Right cardiac atrium (tissue), 5 donors: ENCODE measurements at places on chromosomes 5 and 9.

DNA sequence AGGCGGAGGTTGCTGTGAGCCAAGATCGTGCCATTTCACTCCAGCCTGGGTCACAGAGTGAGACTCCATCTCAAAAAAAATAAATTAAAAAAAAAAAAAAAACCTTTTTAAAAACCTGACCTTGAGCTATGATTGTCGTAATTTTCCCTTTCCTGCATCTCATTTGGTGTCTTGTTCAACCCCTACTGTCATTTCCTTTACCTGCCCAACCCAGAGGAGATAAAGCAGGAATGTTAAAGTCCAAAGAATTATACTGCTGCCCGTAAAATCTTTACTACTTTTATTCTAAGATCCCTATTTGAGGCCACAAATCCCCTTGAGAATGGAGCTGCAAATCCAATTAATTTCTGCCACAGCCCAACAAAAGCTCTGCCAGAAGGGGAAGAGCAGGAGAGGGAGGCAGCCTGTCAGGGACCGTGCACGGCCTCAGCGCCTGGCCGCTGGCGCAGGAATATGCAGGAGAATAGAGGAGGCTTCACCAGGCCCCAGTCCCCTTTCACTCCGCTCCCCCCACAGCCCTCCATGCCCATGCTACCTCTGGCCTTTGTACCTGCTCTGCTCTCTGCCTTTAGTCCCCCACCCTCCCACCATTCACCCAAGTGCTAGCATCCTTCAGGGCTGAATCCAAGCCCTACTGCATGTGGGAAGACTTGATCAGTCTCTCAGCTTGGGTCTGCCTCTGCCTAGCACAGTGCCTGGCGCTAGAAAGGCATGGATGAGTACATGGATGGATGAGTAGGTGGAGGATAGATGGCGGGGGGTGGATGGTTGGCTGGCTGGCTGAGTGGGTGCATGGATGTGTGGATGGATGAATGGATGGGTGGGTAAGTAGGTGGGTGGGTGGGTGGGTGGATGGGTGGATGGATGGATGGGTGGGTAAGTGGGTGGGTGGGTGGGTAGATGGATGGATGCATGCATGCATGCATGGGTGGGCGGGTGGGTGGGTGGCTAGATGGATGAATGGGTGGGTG is 99.8 kb upstream of the SARDH start:
- DNase-seq: no peak

GRCh38 chr5:59380350-59380951 is 513.1 kb downstream of the PDE4D start:
- no peak for DNase-seq

- no peak for DNase-seq
Observed at GRCh38 chr9:133099726-133100505, 21.1 kb downstream of the RALGDS start.

- DNase-seq: peak; percentile 83
Observed at GRCh38 chr5:6713274-6714225, at the start of gene TENT4A. TENT4A (plus strand) TSS chr5:6713432; CDS start chr5:6713984, 552 bp downstream.

GRCh38 chr5:6494939-6495338 is 46.3 kb downstream of the UBE2QL1 start:
- no peak for DNase-seq

- no peak for DNase-seq
Observed at GRCh38 chr9:95764533-95765319, 110.8 kb upstream of the ERCC6L2 start.

DNA sequence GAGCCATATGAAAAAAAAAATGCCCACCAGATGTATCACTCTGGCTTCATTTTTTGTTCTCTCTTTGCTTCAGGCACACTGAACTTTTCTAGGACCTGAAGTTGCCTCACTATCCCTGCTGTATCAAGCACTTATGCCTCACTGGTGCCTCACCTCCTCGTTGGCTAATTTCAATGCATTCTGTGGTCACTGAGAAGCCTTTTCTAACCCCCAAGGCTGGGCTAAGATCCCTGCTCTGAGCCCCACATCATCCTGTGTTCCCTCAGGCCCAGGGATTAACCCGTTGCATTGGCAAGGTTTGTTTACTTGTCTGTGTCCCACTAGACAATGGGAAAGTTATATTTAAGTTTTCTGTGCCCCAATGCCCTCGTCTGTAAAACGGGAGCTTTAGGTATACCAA is 362.7 kb downstream of the OSTF1 start:
- DNase-seq: no peak

DNA sequence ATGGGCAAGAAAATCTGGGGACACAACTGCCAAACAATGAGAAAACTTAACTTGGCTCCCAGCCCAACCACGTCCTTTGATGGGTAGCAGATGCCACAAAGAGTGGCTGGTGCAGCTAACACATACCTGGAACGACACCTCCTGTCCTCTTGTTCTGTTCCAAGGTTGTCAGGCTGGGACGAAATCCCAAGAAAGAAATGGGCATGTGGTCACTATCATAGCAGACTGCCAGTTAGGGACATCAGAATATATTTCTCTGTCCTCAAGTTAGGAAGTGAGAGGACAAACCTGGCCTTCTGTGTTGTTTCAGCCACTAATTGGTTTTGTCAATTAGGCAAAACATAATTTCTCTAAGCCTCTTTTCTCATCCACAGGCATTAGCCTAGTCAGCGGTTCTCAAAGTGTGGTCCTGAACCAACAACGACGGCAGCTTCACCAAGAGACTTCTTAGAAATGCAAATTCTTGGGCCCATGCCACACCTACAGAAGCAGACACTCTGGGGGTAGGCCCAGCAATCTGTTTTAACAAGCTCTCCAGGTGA is 63.4 kb downstream of the RAPGEF1 start:
- no peak for DNase-seq

DNA sequence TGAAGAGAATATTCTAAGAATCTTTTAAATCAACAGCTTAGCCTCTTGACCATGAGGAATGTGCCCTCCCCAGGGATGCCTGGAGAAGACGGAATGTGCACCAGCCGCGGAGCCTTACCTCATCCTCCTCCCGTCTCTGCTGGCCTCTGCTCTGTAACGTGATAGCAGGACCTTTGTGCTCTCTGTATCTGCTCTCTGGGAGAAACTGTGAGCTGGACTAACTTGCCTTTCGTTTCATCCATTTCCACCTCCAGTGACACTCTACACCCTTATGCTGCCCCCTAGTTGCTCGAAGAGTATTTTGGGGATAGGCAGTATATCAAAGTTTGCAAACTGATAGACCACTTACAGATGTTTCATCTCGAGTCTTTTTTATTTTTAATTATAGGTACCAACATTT is 141.4 kb downstream of the NPR3 start:
- DNase-seq: peak; percentile 68

DNA sequence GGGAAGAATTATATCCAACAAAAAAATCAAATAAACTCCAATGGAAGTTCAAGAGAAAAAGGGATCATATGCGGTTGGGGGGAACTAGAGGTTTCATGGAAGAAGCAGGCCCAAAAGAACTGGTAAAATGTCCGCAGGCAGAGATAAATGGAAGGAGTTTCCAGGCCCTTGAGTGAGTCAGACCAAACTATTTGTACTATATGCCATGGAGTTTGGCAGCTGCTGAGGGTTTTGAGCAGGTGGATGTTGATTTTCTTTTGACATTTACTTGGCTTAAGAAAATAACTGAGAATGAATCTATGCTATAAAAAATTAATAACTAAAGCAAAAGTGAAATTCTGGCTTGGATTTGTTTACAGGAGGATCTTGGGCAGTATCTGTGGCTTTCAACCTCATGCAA is 33.7 kb downstream of the MINAR2 start:
- no peak for DNase-seq

- DNase-seq: no peak
Observed at GRCh38 chr9:21961569-21961968, 32.6 kb downstream of the CDKN2A start.

DNA sequence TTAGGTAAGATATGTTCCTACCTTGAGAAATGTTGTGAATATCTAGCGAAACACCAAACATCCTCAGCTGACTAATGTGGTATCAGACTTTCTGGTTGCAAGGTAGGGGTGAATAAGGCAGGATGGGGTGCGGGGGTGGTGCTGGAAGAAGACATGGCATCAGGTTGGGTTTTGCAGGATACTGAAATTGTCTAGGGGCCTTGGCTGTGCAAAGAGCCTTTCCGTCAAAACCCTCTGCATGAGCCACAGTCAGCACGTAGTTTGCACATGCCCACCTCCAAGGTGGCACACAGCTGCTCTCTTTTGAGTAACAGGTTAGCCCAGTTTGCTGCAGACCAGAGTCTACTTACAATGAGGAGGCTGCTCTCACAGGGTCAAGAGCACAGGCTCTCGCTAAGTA is 42.0 kb downstream of the SFXN1 start:
- no peak for DNase-seq

DNA sequence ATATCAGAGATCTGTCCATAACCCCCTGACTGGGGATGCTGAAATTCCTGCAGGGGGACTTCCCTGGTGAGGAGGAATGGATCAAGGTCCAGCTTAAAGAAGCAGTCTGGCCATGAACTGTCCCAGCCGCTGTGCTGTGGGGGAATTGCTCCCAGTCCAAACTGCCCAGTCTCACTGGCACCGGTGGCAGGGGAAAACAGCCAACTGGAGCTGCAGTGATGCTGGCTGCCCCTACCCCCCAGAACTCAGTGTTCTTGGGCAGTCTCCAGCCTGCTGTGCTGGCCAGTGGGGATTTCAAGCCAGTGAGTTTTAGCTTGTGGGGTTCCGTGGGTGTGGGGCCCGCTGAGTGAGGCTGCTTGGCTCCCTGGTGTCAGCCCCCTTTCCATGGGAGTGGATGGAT is 306.5 kb upstream of the RPS23 start:
- peak; percentile 33 for DNase-seq

DNA sequence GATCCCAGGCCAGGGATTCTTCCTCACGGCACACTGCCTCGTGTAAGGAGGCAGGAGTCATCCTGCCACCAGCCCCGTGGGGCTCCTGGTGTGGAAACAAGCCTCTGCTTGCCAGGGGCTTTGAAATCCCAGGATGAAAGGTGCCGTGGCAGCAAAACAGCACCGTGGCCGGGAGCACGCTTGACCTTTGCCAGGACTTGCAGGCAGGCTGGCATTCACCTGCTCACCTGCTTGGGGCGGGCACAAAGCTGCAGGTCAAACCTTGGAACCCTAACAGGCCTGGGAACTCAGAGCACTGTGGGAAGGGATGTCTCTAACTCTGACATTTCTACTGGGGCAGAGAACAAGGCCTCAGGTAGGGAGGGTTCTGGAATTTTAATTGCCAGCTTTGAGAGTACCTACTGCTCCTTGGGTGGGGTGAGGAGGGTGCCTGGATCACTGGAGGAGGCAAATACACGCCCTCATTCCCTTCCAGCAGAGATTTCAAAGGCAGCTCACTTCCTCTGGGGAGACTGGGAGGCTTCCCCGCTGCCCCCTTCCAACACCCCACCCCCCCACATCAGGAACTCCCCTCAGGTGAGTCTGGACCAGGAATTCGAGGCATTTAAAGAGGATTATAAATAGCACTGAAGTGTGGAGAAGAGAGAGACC is 45.6 kb upstream of the STXBP1 start:
- DNase-seq: peak; percentile 73

DNA sequence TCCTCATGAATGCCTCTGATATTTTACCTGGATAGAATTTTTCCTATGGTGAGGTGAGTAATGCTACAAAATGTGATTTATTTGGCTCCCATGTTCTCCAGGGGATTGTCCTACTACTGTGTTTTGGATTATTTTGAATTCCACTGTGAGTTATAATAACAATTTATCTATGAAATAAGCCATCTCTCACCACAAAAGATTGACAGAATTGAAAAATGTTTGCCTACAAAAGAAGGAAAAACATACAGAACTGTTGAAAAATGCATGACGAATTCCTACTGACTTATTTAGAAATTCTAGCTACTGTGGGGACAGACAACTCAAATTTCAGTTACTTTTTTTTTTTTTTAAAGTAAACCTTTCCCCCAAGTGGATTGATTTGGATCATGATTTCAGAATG is 463.7 kb upstream of the GRIN3A start:
- DNase-seq: no peak

DNA sequence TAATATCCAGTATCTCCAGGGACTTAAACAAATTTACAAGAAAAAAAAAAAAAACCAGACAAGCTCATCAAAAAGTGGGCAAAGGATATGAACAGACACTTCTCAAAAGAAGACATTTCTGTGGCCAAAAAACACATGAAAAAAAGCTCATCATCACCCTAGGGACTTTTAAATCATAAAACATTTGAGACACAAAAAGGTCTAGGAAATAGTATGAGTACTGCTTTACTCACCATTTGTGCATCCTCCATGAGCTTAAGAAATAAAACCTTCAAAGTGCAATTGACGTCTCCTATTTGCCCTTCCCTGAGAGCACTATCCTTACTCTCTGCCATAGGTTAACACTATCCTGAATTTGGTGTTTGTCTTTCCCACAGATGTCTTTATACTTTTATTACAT is 193.7 kb upstream of the NREP start:
- no peak for DNase-seq

DNA sequence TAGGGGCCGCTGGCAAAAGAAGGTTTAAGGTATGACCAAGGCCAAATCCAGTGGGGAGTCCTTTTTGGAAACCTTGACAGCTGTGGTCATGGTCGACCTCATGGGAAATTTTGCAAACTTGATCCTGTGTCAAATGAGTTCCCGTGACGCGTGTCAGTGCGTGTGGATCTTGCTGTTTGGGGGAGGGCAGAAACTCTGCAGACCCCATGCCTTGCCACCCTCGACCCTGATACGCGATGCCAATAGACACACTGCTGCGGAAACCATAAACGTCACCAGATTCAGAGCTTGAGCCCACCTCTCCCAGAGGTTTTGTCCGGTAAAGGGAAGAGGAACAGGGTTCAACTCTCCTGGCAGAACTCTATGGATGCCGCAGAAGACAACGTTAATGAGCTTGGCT is 104.7 kb downstream of the ADAMTS2 start:
- DNase-seq: no peak

GRCh38 chr9:121326901-121327613 is 43.0 kb downstream of the STOM start:
- DNase-seq: no peak

DNA sequence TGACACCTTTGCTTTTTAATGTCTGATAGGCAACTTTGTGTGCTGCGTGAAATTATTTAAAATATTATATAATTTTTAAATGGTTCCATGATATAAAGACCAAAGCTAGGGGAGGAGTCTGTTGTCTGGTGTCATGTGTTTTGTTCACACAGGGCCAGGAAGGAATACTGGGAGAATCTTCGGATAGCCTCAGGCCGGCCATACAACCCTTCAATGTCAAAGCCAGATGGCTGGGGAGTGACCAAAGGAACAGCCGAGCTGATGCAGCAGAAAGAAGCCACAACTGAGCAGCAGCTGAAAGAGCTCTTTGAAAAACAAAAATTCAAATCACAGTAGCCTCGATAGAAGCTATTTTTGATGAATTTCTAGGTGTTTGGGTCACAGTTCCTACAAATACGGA is 19.2 kb downstream of the BHMT start:
- DNase-seq: no peak

DNA sequence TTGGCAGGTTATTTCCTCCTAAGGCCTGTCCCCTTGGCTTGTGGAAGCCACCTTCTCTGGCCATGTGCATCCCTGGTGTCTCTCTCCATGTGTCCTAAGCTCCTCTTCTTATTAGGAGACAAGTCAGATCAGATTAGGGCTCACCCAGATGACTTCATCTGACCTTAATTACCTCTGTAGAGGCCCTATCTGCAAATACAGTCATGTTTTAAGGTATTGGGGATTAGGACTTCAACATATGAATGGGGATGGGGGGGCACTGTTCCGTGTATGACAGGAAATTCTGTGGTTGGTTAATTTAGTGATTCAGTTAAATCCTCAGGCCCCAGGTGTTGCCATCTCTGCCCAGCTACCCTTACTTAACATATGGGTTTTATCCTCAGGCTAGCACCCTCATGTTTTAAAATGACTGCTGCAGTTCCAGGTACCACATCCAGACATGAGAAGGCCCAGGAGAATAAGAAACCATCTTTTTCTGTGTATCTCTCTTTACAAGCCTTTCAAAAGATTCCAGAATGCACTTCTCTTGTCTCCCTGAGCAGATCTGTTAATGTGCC is 51.9 kb upstream of the RAI14 start:
- no peak for DNase-seq

- no peak for DNase-seq
Observed at GRCh38 chr9:133428617-133429101, 6.5 kb downstream of the ADAMTS13 start.
